Colonic mucosa (tissue), 4 donors: ENCODE measurements at places on chromosomes 12 and 14. TPM values are rescaled to one million over a fixed set of nuclear protein-coding genes. Genes with fewer than 3 reads are reported as not detected.
A peak's percentile ranks its signal among the peaks of the same experiment; 100 is the strongest.

DNA sequence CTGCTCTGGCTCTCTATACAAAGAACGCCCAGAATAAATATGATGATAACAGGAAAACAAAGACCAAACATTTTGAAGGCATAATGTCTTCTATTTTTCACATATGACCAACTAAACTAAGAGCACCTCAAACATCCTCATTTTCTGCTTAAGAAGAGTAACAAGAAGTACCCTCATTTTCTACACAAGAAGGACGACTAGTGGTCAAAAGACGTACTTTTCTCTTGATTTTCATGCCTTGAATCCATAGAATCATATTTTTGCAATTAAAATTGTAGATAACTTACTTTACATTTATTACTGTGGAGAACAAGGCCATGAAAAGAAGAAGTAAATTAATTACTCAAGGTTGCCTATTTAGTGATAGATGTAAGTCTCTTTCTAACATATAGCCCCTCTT is 358.6 kb downstream of the DUSP6 start:
- H3K4me3 ChIP-seq, result no peak overlapping the region
- H3K27ac ChIP-seq, result no peak overlapping the region
- H3K4me1 ChIP-seq, result no peaks in the 10 kb centered on the region
- no peak for DNase-seq
- H3K36me3 ChIP-seq, result no peaks in the 10 kb centered on the region
- no peaks in the 10 kb centered on the region for H3K27me3 ChIP-seq

Gene BICDL1
- 5.0 TPM for total RNA-seq

GRCh38 chr14:75757644-75758402 is 96.8 kb downstream of the TTLL5 start:
- H3K4me3 ChIP-seq, result no peak overlapping the region
- no peaks in the 10 kb centered on the region for H3K36me3 ChIP-seq
- DNase-seq, result no peak
- no peaks in the 10 kb centered on the region for H3K27me3 ChIP-seq

DNA sequence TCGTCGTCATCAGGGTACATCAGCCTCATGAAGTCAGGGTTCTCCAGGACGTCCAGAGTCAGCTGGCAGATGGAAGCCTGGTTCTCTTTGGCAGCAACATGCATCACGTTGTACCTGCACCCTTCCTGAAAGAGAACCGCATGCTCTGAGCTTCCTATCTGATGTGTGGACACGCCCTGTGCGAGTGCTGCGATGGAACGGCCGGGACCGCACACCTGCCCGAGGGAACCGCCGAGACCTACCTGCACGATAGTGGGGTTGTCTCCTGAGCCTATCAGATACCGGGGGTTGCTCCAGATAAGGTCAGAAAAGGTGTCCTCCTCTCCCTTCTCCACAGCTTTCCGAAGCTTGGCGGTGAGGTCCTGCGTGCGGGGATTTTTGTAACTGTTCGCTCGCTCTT is 13.7 kb downstream of the ANKLE2 start:
- H3K4me1 ChIP-seq, result no peaks in the 10 kb centered on the region
- no peak overlapping the region for H3K27ac ChIP-seq
- no peak overlapping the region for H3K4me3 ChIP-seq
- no peak for DNase-seq
- no peaks in the 10 kb centered on the region for H3K27me3 ChIP-seq
- peaks cover 28% of the 10 kb centered on the region for H3K36me3 ChIP-seq

DNA sequence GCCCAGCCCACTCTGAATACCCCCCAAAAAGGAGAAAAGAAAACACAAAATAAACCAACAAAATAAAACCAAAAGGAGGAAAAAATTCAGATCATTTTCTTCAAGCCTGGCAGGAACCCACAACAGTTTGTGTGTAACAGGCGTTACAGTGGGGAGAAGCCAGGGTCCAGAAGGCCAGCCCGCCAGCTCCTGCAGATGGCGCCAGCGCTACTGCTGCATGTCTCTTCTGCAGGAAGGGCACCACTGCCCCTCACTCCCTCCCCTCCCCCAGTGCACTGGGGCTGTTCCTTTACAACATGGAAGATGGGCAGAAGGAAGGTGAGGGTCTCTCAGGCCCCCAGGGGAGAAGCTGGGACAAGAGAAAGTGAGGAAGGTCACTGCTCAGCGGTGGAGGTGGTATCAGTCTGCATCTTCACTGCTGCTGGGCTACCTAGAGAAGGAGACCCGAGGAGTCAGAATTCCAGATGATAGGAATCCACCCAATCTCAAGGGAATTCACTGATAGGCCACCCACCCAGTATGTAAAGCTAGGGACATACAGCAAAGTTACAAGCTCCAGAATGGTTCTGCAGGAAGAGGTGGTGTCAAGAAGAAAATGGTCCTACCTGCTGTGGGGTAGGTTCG is 2.3 kb upstream of the NOP2 start:
- no peak overlapping the region for H3K4me3 ChIP-seq
- H3K4me1 ChIP-seq, result no peaks in the 10 kb centered on the region
- peak; percentile 59 for DNase-seq
- peaks cover 17% of the 10 kb centered on the region for H3K36me3 ChIP-seq

Gene CAND1
- total RNA-seq, result 155 TPM

Gene OR6C2
- not detected for total RNA-seq

Gene NUDT14
- 40.8 TPM for total RNA-seq

DNA sequence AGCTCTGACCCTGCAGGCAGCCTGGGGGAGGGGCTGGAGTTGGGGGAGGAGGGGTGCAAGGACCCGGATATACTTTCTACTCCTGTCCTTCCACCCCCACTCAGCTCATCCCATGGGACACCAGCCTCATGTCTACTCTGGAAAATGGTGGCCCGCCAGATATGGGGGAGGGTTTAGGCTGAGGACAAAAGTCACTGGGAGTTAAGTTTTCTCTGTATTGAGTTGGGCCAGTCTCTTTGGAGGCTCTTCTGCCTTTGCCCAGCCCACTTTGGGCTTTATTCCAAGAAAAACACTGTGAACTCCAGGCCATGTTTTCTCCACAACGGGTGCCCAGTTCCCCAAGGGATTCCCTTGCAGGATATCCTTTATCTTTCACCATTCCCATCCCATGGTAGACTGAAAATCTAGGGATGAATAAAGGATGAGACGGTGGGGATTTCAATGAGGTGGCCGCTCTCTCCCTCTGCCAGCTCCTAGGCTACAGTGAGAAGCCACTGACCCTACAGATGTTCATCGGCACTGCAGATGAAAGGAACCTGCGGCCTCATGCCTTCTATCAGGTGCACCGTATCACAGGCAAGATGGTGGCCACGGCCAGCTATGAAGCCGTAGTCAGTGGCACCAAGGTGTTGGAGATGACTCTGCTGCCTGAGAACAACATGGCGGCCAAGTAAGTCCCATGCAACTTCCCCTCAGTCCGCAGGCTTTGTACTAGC is 4.9 kb downstream of the NFATC4 start:
- H3K4me1 ChIP-seq, result no peaks in the 10 kb centered on the region
- no peak for DNase-seq
- no peak overlapping the region for H3K27ac ChIP-seq
- no peaks in the 10 kb centered on the region for H3K36me3 ChIP-seq
- no peaks in the 10 kb centered on the region for H3K27me3 ChIP-seq
- H3K4me3 ChIP-seq, result no peak overlapping the region

Gene DEGS2
- 37.0 TPM for total RNA-seq

- no peaks in the 10 kb centered on the region for H3K36me3 ChIP-seq
- H3K27me3 ChIP-seq, result no peaks in the 10 kb centered on the region
Measured at GRCh38 chr12:14777271-14777670, 26.0 kb downstream of the WBP11 start.

Gene LTB4R2
- 2.7 TPM for total RNA-seq

GRCh38 chr14:98161356-98161755 is 1110.6 kb downstream of the BCL11B start:
- no peak overlapping the region for H3K4me3 ChIP-seq
- no peaks in the 10 kb centered on the region for H3K27me3 ChIP-seq
- DNase-seq, result no peak
- H3K36me3 ChIP-seq, result no peaks in the 10 kb centered on the region
- no peaks in the 10 kb centered on the region for H3K4me1 ChIP-seq

GRCh38 chr14:104293851-104294627 is 155.7 kb downstream of the KIF26A start:
- H3K4me3 ChIP-seq, result no peak overlapping the region
- peaks cover 8% of the 10 kb centered on the region for H3K4me1 ChIP-seq
- H3K27me3 ChIP-seq, result no peaks in the 10 kb centered on the region
- peak; percentile 68 for DNase-seq
- no peaks in the 10 kb centered on the region for H3K36me3 ChIP-seq
- no peak overlapping the region for H3K27ac ChIP-seq

DNA sequence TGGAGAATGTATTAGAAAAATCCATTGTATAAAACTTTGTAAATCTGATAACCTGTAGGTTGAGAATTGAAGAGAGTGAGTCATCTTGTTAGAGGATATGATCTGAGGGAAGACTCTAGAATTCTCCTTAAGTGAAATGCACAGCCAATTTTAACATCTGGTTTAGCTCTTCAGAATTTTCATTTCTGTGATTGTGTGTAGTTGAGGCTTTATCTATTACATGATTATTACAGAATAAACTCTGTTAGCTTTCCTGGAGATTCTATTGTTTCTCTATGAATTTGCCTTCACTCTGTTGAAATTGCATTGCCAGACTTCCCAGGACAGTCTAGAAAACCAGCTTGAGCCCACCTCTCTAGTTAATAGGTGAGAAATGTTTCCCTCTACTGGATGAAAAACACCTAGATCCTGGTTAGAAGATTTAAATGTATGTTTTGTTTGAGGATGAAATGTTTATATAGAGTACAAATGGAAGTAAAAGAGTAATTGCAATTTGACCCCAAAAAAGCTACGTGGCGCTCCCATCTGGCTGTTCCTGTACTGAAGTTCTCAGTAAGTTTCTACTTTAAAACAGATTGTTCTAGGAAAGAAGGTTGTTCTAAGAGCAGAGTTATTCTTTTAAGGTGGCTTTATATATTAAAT is 2.9 kb downstream of the NUDT4 start:
- H3K27me3 ChIP-seq, result no peaks in the 10 kb centered on the region
- H3K4me1 ChIP-seq, result peaks cover 3% of the 10 kb centered on the region
- peak overlapping the region; percentile 82 for H3K27ac ChIP-seq
- DNase-seq, result no peak
- no peaks in the 10 kb centered on the region for H3K36me3 ChIP-seq

Gene IL22
- not detected for total RNA-seq

- no peaks in the 10 kb centered on the region for H3K36me3 ChIP-seq
- H3K4me3 ChIP-seq, result no peak overlapping the region
- H3K4me1 ChIP-seq, result no peaks in the 10 kb centered on the region
- H3K27me3 ChIP-seq, result no peaks in the 10 kb centered on the region
Measured at GRCh38 chr12:131628023-131628740, 82.7 kb upstream of the SFSWAP start.

Gene PIWIL1
- not detected for total RNA-seq

- no peaks in the 10 kb centered on the region for H3K4me1 ChIP-seq
- DNase-seq, result no peak
- no peaks in the 10 kb centered on the region for H3K27me3 ChIP-seq
- H3K4me3 ChIP-seq, result no peak overlapping the region
Measured at GRCh38 chr12:78651755-78652154, 212.8 kb upstream of the SYT1 start.

GRCh38 chr12:59027199-59027598 is 106.9 kb upstream of the LRIG3 start:
- H3K27ac ChIP-seq, result no peak overlapping the region
- no peaks in the 10 kb centered on the region for H3K36me3 ChIP-seq
- H3K27me3 ChIP-seq, result no peaks in the 10 kb centered on the region
- H3K4me1 ChIP-seq, result no peaks in the 10 kb centered on the region
- no peak for DNase-seq

DNA sequence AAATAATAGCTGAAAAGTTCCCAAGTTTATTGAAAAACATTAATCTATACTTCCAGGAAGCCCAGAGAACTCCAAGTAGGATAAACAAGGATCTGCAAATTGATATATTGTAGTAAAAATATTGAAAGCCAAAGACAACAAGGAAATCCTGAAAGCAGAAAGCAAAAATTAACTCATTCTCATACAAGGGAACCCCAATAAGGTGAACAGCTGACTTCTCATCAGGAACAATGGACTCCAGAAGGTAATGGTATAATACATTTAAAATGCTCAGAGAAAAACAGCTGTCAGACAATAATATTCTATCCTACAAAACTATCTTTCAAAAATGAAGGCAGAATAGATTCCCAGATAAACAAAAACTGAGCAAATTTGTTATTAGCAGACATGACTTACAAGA is 138.1 kb upstream of the BMP4 start:
- H3K27me3 ChIP-seq, result no peaks in the 10 kb centered on the region
- no peak overlapping the region for H3K4me3 ChIP-seq
- DNase-seq, result no peak
- no peaks in the 10 kb centered on the region for H3K4me1 ChIP-seq

Gene MOK
- total RNA-seq, result 4.8 TPM

- H3K36me3 ChIP-seq, result no peaks in the 10 kb centered on the region
- no peak overlapping the region for H3K27ac ChIP-seq
- no peaks in the 10 kb centered on the region for H3K4me1 ChIP-seq
- no peaks in the 10 kb centered on the region for H3K27me3 ChIP-seq
- no peak overlapping the region for H3K4me3 ChIP-seq
- DNase-seq, result no peak
Measured at GRCh38 chr12:125280482-125281377, 215.5 kb downstream of the AACS start.

DNA sequence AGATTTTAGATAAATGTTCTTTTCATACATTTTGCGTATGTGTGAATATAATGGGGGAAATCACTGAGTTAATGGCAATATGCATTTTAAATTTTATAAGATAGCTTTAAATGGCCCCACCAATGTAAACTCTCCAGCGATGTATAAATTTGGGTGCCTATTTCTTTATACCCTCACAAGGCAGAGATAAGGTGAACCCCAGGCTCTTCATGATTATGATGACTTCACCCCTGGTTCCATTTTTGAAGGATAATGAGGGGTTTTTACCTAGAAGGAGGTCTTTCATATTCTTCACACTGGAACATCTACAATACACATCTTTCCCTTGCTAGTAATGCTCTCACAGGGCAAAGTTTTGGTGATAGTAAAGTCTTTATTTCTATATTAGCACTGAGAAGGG is 35.2 kb downstream of the KLRG1 start:
- H3K36me3 ChIP-seq, result no peaks in the 10 kb centered on the region
- no peak overlapping the region for H3K4me3 ChIP-seq
- no peaks in the 10 kb centered on the region for H3K27me3 ChIP-seq

GRCh38 chr12:2309647-2310046 is 256.9 kb downstream of the CACNA1C start:
- H3K27me3 ChIP-seq, result no peaks in the 10 kb centered on the region
- H3K4me3 ChIP-seq, result no peak overlapping the region
- no peak overlapping the region for H3K27ac ChIP-seq
- no peaks in the 10 kb centered on the region for H3K4me1 ChIP-seq
- DNase-seq, result no peak

Gene SPTB
- total RNA-seq, result 0.42 TPM

- no peaks in the 10 kb centered on the region for H3K4me1 ChIP-seq
- H3K36me3 ChIP-seq, result no peaks in the 10 kb centered on the region
- H3K27me3 ChIP-seq, result no peaks in the 10 kb centered on the region
- no peak for DNase-seq
Measured at GRCh38 chr14:56137849-56138248, 19.6 kb downstream of the PELI2 start.

GRCh38 chr12:65695113-65695865 is 129.0 kb upstream of the HMGA2 start:
- no peaks in the 10 kb centered on the region for H3K4me1 ChIP-seq
- no peaks in the 10 kb centered on the region for H3K36me3 ChIP-seq
- H3K4me3 ChIP-seq, result no peak overlapping the region
- H3K27me3 ChIP-seq, result peaks cover 4% of the 10 kb centered on the region
- H3K27ac ChIP-seq, result no peak overlapping the region
- DNase-seq, result no peak
